ENCODE measurements at places on chromosomes 1 and 21.

DNA sequence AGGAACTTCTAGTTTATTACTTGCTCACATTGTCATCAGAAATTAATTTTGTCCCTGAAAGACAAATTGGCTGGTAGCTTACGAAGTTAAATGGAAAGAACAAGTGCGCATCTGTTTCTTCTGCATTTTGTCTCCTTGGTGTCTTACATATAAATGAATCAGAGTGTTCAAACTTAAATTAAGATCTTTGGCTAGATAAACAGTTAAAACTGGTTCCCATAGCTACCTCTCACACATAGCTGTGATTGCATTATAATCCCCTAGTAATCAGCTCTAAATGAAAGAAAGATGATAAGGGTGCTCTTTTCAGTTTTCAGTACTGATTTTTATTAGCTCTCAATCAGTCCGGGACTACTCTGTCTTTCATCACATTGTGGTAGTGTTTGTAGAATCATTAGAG, 124.2 kb upstream of the LMO4 start:
- DNase-seq: no peak

DNA sequence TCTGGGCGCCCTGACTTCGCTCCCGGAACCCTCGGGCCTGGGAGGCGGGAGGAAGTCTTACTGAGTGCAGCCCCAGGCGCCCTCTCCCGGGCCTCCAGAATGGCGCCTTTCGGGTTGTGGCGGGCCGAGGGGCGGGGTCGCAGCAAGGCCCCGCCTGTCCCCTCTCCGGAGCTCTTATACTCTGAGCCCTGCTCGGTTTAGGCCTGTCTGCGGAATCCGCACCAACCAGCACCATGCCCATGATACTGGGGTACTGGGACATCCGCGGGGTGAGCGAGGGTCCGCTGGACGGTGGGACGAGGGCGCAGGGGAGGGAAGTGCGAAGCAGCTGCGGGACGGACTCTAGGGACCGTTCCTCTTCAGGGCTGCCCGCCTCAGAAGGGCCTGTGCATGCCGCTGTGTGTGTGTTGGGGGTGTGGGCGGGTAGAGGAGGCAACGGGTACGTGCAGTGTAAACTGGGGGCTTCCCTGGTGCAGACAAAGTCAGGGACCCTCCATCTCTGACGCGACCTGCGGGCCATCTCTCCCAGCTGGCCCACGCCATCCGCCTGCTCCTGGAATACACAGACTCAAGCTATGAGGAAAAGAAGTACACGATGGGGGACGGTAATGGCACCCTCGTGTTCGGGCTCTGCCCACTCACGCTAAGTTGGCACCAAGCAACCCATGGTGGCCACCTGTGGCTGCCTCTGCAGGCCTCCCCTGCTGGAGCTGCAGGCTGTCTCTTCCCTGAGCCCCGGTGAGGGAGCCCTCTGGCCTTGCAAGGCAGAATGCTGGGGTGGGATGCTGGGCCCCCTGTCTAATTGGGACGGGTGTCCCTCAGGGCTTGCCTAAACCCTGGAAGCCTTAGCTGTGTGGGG, at the start of gene GSTM1:
TSS of gene GSTM1 (plus strand) at position 177 of the 859 bp plus-strand sequence. CDS start at position 234, 57 bp downstream.
- DNase-seq: peak; percentile 11

DNA sequence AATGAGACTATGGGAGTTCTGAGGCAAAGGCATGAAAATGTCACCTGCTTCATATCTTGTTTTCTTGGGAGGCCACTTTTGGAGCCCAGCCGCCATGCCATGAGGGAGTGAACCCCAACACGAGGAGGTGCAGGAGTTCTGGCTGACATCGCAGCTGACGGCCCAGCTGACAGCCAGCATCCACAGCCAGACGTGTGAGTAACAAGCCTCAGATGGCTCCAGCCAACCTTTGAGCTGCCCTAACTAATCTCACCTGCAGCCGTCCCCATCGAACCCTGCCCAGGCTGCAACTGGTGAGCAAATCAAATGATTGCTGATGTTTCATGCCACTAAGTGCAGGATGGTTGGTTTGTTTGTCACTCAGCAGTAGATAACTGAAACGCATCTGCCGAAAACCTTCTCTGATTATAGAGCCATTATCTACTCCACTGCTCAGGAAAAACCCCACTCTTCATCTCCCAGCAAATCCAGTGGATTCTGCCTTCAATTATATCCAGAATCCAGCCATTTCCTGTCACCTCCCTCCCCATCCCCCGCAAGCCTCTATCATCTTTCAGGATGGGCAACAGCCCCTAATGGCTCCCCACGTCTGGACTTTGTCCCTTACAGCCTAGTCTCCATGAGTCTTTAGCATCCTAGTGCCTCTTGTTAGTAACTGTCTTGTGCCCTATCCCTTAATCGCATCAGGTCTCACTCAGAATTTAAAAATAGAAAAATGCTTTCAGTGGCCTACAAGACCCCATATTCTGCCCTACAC, 18.5 kb upstream of the RAB4A start:
- no peak for DNase-seq

GRCh38 chr21:45562402-45562801, 20.2 kb upstream of the SLC19A1 start:
- DNase-seq: no peak

GRCh38 chr1:231636157-231636556, 9.6 kb downstream of the DISC1 start:
- peak; percentile 62 for DNase-seq

DNA sequence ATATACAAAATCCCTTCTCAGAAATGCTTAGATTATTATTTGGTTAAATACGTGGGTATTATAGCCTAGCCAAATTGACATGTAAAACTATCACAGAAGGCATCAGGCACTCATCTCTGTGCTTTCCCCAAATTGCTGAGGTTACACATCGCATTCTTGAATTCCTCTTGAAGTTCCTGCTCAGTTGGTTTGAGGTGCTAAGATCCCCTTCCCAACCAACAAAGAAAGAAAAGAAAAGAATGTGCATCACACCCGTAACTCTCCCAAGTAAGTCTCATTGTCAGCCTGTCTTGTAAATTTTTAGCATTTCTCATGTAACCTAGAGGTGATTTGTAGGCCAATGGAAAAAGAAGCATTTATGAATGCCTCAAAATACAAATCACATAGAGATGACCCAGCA, 539.2 kb upstream of the PRMT6 start:
- no peak for DNase-seq

DNA sequence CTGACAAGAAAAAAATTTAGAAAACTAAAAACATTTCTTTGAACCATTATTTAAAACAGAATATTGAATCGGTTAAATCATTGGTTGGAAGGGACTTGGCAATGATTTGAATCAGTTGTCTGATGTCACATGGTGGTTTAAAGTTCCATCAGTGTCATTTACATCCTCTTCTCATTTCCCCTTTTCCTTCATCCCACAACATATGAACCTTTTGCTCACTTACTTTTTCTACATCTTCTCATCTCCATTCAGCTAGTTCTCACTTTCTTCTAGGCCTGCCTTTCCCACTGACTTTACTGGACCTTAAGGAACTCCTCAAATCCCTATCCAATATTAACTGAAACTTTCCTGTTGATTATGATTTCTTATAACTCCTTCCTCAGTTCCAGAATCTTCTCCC, 58.5 kb downstream of the PHACTR4 start:
- no peak for DNase-seq

GRCh38 chr1:109786112-109786480, 22.4 kb upstream of the EPS8L3 start:
- DNase-seq: no peak

GRCh38 chr1:155463865-155464650, 98.5 kb downstream of the ASH1L start:
- peak; percentile 80 for DNase-seq

GRCh38 chr1:207006914-207007313, 25.6 kb downstream of the C1orf116 start:
- DNase-seq: no peak

- no peak for DNase-seq
Measured at GRCh38 chr1:171600862-171601261, 21.2 kb upstream of the MYOCOS start.

- DNase-seq: no peak
Measured at GRCh38 chr1:248127653-248128052, 17.3 kb upstream of the OR2M5 start.

GRCh38 chr1:107692580-107693345, 272.2 kb downstream of the VAV3 start:
- DNase-seq: no peak

- DNase-seq: no peak
Measured at GRCh38 chr1:17370618-17371017, 1.4 kb upstream of the PADI6 start.

- DNase-seq: peak; percentile 97
Measured at GRCh38 chr21:42047821-42048613, 23.1 kb upstream of the UMODL1 start.

DNA sequence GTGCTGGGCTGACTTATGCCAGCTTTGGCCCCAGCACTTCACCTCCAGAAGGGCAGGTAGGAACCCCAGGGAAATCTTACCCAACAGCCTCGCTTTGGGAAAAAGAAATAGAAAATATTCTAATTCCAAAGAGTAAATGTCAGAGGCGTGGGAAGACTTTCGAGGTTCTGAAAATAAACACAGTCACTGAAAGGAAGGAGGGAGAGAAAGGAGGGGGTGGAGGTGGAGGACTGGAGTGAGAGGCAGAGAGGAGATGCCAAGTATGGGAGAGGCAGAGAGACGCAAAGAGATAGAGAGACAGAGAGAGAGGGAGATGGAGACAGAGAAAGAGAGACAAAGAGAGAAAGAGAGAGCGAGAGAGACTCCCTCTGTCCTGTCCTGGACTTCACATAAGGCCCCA, 395.0 kb downstream of the PTPRU start:
- no peak for DNase-seq

GRCh38 chr1:228007049-228007800, 427 bp downstream of the WNT3A start:
- DNase-seq: no peak

GRCh38 chr1:113630340-113631327, 128.7 kb downstream of the PHTF1 start:
- no peak for DNase-seq

DNA sequence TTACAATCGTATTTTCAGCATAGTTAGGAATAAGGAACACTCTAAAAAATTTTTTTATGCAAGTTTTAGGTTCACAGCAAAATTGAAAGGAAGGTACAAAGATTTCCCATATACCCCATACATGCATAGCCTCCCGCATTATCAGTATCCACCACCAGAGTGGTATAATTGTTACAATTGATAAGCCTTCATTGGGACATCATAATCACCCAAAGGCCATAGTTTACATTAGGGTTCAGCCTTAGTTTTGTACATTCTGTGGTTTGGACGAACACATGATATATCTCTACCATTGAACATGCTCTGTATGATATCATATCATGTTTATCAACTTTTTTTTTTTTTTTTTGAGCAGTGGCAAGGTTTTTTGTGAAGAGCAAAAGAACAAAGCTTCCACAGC, 180.0 kb downstream of the SDCCAG8 start:
- no peak for DNase-seq

- DNase-seq: no peak
Measured at GRCh38 chr1:39144924-39145323, 59.6 kb upstream of the MACF1 start.

- DNase-seq: no peak
Measured at GRCh38 chr21:28705616-28706015, 287.1 kb downstream of the LTN1 start.

DNA sequence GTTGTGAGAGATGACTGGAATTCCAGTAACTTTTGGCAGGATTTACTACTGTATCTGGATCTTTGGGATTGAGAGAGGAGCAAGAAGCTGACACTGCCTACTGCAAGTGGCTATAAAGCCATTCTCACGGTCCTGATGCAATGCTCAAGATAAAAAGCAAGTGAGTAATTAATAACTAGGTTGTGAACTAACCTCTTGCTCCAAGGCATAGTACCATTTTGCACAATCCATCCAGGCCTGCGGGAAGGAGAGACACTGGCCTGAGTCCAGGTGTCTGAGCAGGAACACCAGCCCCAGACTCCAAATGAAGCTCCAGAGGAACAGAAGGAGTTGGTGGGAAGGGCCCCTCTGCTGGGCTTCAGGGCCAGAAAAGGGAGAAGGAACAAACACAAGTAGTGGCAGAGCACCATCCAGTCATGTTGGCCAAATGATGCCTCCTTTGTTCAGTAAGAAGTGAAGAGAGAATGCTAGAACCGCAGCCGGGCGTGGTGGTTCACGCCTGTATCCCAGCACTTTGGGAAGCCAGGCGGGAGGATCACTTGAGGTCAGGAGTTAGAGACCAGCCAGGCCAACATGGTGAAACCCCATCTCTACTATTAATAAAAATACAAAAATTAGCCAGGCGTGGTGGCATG, 9.9 kb upstream of the SLC45A3 start:
- DNase-seq: no peak

DNA sequence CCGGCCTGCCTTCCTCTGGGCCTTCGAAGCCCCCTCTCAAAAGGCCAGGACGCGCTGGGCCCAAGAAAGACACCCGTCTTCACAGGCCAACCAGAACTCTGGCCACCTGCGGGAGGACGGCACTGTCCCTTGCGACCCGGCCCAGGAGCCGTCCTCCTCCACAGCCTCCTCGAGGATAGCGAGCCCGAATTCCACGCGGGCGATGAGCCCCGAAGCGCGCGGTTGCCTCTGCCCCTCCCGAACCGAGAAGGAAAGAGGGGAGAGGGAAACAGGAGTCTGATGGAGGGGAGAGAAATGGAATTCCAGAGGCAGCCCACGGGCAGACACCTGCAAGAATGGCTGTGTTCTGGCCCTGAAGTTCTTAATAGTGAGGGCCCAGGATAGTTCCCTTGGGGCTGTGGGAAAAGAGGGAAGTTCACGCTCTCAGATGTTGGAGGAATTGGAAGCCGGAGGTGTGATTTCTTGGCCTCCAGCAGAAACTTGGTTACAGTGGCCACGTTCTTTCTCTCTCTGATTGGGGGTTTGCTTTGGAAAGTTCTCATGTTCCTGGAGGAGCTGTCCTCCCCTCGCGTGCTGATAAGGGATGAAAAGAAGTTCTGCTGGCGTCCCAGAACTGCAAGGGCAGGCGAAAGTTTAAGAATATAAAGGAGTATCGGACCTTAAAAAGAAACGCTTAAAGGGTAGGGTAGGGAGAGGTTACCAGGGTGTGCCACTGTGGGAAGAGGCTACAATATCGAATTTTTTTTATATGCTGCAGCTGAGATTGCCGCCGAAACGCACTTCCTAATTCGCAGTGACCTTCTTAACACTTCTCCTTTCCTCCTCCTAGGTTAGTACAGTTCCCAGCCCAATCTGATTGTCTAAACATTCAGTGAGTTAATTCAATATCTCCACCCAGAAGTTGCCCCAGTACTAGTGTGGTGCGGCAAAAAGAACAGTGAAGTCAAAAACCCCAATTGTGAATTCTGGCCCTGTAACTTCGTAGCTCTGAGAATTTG, 5.8 kb upstream of the SLC44A5 start:
- no peak for DNase-seq

DNA sequence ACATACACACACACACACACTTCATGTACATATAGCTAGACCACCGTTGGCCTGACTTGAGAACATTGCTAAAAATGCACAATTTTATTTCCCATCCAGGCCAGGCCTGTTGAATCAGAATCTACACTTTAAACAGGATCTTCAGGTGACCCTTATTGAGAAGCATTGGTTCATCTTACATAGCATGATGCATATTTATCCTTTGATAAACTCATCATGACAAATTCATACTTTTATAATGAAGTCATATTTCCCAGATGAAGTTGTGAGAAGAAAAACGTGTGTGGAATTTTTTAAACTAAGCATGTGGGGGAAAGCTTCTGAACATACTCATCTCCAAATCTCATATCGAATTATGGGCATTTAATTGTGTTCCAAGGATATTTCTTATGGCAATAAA, 877.7 kb downstream of the MRPL39 start:
- DNase-seq: no peak
